ENCODE measurements at places on chromosomes 4 and X. TPM values are rescaled to one million over a fixed set of nuclear protein-coding genes. Genes with fewer than 3 reads are reported as not detected.

Gene NPY1R
- 7.6 TPM for polyA plus RNA-seq

Gene NXF2
- not detected for polyA plus RNA-seq

Gene GAB3
- 2.9 TPM for polyA plus RNA-seq

Gene DCAF8L2
- polyA plus RNA-seq = not detected

Gene PFKFB1
- 7.3 TPM for polyA plus RNA-seq

Gene VSIG4
- 19.2 TPM for polyA plus RNA-seq

Gene ABCB7
- polyA plus RNA-seq = 12.4 TPM

Data from adipose tissue (tissue), 3 donors.